ENCODE measurements at places on chromosomes 16 and 17. TPM values are rescaled to one million over a fixed set of nuclear protein-coding genes. Genes with fewer than 3 reads are reported as not detected.

DNA sequence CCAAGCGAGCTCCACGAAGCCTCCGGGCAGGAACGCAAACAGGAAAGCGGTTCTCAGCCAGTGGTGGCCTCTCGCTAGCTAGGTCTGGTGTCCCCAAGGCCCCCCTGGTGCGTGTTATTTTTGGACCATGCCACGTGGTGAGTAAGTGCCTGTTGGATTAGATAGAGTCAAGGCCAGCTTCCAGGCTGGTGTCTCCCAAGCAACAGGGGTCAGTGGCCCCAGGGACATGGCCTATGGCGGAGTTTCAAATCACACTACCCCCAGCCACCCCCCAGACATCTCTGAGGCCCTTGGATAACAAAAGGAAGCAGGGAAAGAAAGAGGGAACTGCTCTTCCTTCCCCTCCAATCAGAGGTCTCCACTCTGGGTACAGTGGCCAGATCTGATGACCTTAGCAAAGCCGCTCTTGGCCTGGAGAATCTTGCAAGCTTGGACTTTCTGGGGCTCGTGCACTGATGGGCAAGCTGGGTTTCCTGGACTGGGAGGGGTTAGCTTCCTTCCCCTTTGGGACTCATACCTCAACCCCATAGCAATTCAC, 58.2 kb downstream of the MAF start:
- no peaks in the 10 kb centered on the region for H3K36me3 ChIP-seq
- H3K4me1 ChIP-seq: no peaks in the 10 kb centered on the region
- H3K27me3 ChIP-seq: no peaks in the 10 kb centered on the region
- H3K4me3 ChIP-seq: no peak overlapping the region

The KLHL10 gene
- total RNA-seq: 1.1 TPM

- H3K36me3 ChIP-seq: no peaks in the 10 kb centered on the region
- DNase-seq: no peak
- H3K4me1 ChIP-seq: no peaks in the 10 kb centered on the region
These were observed 16.2 kb downstream of the CACNG3 start for GRCh38 chr16:24272379-24272778.

The TPSAB1 gene
- 202 TPM for total RNA-seq

DNA sequence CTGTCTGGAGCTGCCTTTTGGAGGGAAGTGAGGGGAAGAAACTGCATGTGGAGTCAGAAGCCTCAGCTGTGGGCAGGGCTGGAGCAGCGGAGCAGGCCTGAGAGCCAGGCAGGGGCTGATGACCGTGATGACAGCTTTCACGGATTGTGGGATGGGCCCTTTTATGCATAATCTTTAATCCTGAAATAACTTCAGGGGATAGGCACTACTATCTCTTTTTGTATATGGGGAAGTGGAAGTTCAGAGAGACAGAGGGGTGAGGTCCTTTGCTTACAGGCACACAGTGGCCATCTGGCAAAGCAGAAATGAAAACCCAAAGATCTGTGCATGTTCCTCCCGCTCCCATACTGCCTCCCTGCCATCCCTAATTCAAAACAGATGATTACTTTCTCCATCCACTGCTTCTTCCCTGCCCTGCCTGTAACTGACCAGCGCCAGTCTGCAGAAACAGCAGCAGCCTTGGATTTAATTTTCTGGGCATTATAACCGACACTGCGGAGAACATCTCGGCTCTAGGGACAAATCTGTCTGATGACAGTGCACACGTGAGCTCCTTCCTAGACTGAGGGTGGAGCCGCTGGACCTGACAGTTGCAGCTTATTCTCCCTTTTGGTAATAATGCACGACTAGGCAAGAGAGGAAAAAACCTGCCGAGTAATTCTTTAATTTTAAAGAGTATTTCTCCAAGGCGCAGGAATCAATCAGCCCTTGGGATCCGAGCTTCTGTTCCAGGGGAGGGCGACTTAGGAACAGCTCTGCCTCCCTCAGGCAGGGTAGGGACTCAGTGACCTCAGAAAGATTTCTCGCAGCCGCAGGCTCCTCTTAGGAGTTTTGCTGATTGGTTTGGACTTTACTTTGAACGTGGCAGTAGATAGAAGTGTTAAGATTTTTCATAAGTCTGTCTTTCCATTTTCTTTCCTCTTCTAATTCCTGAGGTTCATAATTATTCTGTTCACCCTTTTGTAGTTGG, 95.4 kb downstream of the UTP18 start:
- no peak overlapping the region for H3K27ac ChIP-seq
- DNase-seq: peak; percentile 36
- no peak overlapping the region for H3K4me3 ChIP-seq
- H3K4me1 ChIP-seq: no peaks in the 10 kb centered on the region

DNA sequence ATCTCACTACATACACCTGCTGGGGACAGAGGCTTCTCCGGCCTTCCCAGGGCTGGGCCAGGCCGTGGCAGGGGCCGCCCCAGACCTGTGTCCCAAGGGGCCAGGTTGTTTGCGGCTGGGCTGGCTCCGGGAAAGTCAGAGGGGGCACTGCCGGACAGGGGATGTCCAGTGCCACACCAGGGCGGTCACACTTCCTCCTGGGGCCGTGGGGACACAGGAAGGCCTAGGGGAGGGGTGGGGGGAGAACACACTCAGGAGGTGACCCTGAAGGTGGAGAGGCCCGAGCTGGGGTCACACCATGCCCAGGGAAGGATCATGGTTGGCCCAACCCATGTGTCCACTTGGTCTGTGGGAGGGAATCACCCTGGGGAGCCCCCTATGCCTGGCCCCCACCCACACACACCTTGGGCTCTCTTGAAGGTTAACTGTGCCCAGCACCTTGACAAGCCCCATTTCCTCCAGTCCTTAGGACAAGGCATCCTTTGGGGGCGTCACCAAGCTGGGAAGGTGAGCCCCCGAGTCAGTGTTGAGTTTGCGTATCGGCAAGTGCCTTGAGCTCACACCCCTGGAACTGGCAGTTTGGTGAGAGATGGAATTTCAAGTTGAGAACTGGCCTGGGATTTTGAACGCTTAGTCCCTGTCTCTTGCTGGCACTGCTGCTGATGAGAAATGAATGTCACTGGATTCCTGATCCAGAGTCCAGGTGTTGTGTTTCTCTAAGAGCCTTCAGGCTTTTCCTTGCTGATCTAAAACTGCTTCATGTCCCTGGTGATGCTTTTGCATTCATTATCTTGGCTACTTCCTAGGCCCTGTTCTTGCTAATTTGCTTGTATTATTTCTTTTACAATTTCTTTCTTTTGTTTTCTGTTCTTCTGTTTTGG, 7.7 kb upstream of the ACTG1 start:
- H3K4me1 ChIP-seq: peaks cover 41% of the 10 kb centered on the region
- no peaks in the 10 kb centered on the region for H3K36me3 ChIP-seq
- no peaks in the 10 kb centered on the region for H3K27me3 ChIP-seq
- peak overlapping the region; percentile 50 for H3K4me3 ChIP-seq
- peak overlapping the region; percentile 100 for H3K27ac ChIP-seq
- DNase-seq: no peak

The C17orf107 gene
- total RNA-seq: not detected

The ITGAL gene
- total RNA-seq: 256 TPM
